A549 (cell line): ENCODE measurements at places on chromosomes 3 and 15.
A peak's percentile ranks its signal among the peaks of the same experiment; 100 is the strongest.

DNA sequence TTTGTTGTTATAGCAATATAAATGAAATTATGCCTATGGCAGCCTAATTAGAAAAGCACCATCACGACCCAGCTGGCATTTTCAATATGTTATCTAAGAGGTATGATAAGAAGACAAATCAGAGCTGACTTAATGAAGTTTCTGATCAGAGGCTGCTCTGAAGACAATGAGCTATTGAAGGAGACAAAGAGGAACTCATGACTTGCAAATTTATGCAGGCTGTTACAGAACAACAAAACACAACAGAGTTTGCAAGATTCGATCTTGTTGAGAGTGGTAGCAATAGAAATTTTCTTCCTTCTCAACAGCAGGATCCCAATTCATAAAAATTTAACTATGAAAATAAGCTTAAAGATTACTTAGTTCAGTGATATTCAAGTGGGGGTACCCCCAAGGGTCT is 7.7 kb downstream of the CCDC54 start:
- no peak for DNase-seq

DNA sequence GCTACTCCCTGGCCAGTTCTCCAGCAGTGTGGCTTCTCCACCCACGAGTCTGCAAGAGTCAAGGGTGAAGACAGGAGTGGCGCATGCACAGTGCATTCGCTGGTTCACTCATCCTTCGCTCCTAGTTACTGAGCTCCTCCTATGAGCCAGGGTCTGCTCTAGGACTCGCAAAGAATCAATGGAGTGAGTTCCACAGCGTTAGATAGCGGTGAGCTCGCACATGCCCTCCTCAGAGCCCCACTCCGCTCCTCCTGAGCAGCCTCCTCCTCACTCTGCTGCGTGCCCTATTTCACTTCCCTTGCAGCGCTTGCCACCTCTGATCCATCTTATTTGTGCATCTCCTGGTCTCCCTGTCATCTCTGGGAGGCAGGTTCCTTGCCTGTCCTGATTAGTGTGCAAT is 63.0 kb downstream of the NUP210 start:
- no peak for DNase-seq

GRCh38 chr15:51600114-51600513 is 22.5 kb downstream of the DMXL2 start:
- no peak for DNase-seq

- no peak for DNase-seq
These were observed 80.6 kb downstream of the GTF2E1 start for GRCh38 chr3:120823156-120823555.

GRCh38 chr3:108133858-108134554 is 43.2 kb upstream of the CD47 start:
- no peak for DNase-seq

DNA sequence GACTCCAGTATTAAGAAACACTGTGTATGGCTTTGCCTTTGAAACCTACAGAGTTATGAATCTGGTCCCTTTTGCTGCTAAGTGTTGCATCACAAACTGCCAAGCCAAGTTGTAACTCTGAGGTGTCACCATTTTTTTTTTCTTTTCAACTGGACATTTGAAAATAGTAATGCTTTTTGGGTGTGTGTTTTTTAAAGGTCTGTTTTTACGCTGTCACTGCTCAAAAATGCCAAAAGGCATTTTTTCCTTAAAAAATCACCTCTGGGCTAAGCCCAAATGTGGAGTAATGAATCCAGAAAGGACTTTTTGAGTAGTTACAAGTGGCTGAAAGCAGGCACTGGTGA is 9.5 kb downstream of the SMAD3 start:
- DNase-seq: no peak

DNA sequence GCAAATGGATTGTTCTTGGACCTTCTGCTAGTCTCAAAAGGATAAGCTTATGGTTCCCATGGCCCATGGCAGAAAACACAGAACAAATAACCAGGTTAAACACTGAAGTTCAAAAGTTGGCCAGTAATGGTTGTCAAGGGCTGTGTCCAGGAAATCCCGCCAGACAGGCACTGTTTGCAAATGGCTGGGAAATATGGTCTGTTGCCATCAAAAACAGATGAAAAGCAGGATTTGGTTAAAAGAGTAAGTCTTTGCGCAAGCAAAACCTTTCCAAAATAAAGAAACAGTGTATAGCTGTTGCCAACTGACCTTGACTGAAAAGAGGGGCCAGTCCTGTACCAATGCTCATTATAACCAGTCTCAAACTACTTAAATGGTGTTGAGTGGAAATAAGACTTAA is 58.6 kb downstream of the WWTR1 start:
- no peak for DNase-seq

DNA sequence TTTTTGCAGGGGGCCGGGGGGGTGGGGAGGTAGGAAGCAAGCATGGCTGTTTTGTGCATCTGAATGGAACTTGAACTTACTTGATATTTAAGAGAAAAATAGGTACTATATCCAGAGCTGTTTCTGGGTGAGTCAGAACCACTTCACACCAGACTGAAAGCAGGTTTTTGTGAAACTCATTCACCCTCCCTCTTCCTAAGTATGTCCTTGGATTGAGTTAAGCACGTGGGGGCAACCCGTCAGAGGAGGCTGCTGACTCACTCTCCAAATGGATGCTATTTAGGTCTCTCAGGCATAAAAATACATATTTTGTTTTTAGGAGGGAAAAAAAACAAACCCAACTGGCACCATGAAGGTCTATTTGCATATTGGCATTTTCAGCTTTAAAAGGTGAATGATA is 270.3 kb downstream of the RYR3 start:
- peak; percentile 9 for DNase-seq

DNA sequence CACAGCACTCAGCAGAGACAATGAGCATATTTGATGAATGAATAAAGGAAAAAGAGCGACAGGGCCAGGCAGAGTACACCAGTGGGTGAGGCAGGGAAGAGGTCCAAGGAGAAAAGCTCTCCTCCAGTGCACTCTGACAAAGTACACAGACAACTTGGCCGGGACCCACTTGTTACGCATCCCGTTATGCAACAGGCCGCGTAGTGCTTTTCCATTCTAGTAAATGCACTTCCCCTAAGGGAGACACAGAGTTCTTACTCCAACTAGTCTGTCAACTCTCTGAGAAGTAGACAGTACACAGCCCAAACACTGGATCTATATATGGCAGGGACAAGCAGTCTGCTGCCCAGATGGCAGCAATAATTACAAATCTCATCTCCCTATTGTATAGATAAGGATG is 18.5 kb downstream of the LARP6 start:
- DNase-seq: no peak

DNA sequence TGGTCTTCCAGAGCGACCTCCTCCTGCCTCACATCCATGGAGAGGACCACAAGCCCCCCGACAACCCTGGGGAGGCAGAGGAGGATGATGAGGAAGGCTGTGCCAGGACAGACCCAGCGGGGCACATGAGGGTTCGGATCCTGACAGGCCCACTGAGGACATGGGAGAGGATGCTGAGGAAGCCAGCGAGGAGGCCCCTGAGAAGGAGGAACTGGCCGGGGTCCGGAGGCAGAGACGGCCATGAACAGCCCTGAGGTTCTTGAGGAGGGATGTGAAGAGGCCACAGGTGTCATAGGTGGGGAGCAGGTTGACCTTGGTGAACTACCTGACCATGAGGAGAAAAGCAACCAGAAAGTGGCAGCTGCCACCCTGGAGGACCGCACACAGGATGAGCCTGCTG is 54.9 kb upstream of the WNT7A start:
- no peak for DNase-seq
